ENCODE measurements at places on chromosomes 7 and 10.
A peak's percentile ranks its signal among the peaks of the same experiment; 100 is the strongest.

DNA sequence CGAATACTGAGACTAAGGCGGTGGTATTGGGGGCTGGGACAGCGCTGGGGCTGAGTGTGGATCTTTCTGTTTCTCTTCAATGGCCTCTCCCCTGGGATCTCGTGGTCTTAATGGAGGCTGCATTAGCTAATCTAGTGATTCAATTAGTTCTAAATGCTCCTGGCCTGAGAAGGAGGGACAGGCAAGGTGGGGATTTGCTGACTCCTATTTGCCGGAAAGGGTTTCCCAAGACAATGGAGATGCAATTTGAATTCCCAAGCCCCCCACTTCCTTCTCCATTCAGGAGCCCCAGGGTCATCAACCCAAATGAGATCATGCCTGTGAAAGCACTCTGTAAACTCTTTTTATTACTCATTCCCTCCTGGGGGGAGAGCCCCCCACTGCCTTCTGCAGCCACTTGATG lies 111.7 kb upstream of the PLXNA4 start:
- no peak for DNase-seq

GRCh38 chr10:3761021-3761686 lies 23.9 kb downstream of the KLF6 start:
- DNase-seq = peak; percentile 9

DNA sequence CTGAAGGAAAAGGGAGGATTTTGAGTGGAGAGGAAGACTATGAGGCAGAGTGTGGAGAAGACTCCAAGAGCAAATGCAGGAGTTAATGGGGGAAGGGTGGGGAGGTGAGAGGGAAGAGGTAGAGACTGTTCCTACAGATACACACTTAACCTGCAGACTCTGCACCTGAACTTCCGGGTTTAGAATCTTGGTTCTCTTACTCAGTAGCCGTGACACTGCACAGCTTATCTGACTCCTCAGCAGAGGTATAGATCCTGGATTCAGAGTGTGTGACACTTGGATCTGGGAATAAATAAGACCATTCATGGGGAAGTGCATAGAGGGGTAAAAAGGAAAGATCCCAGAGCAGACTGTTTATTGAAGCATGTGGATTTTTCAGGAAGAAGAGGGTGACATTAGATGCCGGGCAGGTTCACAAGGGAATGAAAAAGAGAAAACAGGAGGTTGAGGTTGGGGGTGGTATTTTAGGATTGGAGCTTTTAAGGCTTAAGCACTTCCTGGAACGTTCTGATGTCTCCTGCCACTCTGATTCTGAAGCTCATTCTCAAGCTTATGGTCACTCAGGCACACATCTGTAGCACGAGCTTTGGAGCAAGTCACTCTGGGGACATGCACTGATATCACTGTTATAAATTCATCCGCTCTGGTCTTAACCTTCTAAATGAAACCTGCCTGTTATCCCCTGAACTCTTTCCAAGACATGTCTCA lies 5.7 kb upstream of the ZC3HAV1L start:
- no peak for DNase-seq

DNA sequence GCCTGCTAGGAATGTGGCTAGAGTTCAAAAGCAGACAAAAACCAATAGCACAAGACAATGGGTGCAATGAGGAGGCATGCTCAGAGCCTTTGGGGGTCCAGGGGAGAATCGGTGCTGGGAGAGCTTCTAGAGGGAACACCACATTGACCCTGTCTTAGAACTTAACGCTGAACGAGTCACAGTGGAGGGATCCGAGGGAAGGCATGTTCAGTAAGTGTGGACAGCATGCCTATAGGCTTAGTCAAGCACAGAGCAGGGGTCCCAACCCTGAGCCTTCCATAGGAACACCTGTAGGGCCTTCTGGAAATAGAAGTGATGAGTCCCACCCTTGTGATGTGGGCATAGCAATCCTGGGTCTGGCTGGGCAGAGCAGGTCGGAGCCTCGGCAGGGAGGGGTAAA lies 148.7 kb downstream of the PKD1L1 start:
- no peak for DNase-seq

GRCh38 chr10:1399431-1400100 lies 337.8 kb downstream of the ADARB2 start:
- DNase-seq = no peak

GRCh38 chr10:4315551-4315950 lies 510.5 kb upstream of the AKR1E2 start:
- no peak for DNase-seq

DNA sequence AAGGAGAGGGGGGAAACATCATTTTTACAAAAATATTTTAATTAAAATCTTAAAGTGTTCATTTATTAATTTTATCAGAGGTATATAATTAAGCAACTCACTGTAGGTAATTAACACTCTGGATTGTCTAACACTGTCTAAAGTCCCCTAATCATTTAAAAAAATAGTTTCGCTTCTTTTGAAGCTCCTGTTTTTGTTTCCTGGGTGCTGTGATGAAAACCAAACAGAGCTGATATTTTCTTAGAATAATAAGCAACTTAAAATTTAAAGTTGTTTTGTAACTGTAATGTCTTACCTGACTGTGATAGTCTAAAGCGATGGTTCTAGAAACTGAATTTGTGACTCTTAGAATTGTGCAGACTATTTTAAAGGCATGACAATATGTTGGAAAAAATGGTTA lies 961.0 kb downstream of the GATA3 start:
- DNase-seq = peak; percentile 3

DNA sequence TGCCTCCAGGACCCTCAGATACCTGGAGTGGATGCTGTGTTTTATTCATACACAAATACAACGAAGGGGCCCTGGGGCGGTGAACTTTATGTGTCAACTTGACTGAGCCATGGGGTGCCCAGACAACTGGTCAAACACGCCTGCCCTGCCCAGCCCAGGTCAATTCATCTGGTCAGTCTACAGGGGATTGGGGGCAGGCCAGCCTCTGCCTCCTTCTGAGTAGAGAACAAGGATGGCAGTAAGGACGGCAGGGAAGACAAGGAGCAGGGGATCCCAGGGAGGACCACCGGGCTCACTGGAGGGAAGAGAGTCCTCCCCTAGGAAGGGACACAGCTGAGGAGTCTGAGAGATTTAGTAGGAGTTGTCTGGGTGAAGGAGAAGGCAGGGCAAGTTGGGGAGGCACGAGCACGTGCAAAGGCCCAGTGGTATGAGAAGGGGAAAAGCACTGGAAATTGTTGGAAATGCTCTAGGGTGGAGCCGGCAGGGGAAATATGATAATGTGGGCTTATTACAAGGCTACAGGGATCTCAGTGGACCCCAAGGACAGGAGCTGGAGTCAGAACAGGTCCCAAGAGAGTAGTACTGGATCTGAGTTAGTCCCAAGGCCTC lies 63.4 kb downstream of the MYL10 start:
- DNase-seq = no peak

DNA sequence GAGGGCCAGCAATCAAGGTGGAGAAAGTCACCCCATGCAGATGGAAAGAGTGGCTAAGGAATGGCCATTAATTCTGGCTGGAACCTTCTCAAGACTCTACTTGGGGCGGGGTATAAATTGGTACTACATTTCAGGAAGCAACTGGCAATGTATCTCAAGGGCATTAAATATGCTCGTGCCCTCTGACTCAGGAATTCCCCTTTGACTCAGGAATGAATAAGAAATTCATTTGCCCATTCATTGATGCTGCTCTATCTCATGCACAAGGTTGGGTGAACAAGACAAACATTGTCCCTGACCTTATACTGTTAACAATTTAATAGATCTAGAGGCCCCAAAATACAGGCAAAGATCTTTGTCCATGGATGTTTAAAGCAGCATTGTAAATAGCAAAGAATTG lies 188.1 kb downstream of the MYOF start:
- no peak for DNase-seq

- no peak for DNase-seq
Measured at GRCh38 chr10:85647741-85648140, 718.9 kb downstream of the GRID1 start.

DNA sequence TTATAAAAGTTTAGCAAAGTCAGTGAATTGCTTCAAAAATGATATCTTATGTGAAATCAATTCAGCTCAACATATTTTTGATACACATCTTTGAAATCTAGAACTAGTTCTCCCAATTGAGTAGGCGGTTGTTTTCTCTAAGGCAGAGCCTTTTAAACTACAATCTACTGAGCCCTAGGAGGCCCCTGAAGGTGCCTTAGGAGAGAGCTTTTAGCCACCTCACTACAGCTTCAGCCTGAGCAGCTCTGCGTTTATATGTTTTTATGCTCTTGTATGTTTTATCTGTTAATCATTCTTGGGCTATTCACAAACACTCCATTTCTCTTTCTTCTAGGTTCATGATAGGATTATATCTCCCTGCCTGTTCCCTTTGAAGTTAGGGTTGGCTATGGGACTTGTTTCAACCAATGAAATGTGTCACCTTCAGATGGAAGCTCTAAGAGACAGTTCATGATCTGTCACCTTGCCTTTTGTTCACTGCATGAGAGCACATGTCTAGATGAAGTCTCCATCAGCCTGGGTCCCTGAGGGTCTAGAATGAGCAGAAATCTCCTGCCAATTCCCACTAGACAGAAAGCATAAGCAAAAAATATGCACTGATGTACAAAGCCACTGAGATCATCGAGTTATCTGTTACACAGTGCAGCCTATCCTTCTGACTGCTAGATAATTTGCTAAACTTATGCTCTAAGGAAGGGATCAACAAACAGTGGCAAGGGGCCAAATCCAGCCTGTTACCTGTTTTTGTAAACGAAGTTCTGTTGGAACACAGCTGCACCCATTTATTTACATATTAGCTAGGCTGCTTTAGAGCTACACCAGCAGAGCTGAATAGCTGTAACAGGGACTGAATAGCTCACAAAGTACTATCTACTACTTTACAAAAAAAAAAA lies 128.5 kb upstream of the CDK1 start:
- DNase-seq = no peak

- no peak for DNase-seq
Measured at GRCh38 chr10:43403911-43404703, 4.9 kb downstream of the HNRNPF start.

DNA sequence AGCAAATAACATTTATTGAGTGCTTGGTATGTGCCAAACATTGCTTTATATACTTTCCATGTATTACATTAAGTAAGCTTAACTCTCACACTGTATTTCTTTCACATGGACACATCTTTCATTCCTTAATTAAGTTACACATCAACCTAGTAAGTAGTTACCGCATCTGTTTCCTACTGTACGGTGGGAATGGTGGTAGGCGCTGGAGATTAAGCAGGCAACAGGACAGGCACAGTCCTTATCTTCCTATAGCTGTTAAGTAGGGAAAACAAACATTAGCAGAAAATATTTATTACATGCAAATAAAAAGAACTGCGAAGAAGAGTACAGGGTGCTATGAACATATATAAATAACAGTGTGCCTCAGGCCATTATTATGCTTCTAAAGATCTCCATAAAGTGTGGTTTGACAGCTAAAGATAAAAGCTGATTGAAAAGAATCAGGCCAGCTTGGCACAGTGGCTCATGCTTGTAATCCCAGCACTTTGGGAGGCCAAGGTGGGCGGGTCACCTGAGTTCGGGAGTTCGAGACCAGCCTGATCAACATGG lies 105.0 kb downstream of the SUGCT start:
- no peak for DNase-seq

DNA sequence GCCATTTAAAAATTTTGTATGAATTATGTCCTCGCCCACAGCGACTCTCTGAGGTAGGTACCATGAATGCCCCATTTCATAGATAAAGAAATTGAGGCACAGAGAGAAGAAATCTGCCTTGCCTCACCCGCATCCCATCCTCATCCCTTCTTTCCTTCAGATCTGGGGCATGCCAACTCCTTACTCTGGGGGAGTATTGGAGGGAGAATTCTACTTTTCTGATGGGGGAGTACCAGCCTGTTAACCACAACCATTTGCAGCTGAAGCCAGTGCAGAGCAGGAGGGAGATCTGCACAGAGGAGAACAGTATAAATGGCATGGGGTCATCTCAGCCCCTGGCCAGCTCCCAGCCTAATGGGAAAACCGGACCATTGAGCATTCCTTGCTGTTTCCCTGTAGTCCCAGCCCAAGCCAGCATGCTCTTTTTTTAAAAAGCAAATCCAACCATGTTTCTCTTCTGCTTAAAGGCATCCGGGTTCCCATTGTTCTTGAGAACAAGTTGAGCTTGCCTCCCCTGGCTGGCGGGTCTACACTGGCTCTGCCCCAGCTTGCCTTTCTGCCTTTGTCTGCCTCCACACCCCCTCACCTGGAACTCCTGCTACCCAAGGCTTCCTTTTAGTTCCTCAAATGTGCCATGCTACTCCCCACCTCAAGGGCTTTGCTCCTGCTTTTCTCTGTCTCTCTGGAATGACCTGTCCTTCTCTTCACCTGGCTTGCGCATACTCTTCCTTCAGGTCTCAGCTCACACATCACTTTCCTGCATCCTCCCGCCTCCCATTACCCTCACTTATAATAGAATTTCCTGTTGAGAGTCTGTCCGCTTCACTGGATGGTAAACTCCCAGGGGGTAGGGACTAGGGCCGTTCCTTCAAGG lies 8.8 kb upstream of the ZNF503 start:
- DNase-seq = no peak

DNA sequence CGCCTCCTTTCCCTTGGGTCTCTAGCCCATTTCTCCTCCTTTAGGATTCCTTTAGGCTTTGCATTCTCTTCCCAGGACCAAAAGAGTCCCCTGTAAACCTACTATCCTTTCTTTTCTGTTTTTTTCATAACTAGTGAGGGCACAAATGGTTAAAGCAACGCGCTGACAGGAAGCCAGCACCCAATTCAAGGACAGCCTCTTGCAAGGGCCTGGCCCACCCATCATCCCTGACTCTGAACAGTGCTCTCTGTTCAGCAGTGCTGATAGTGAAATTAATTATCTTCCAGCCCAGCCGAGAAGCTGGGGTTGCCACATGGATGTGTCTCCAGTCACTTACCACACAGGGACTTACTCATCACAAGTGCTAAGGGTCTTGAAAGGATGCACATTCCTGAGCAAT lies 38.3 kb upstream of the RNF32 start:
- no peak for DNase-seq

DNA sequence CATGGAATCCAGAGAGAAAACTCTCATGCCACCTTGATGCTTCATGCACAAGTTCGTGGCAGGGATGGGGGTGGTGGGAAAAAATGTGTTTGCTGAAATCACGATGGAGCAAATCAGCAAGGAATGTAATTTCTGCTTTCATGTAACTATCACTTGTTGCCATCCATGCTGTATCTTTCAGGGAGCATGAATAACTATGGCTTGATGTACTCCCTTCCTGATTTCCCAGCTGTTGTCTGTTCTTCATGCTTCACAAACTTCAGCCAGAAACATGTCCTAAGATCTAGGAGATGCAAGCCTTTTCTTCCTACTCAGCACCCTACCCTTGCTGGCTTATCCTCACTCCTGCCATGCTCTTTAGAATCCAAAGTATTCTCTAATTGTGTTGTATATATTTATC lies 64.0 kb downstream of the LRRC4 start:
- DNase-seq = no peak

DNA sequence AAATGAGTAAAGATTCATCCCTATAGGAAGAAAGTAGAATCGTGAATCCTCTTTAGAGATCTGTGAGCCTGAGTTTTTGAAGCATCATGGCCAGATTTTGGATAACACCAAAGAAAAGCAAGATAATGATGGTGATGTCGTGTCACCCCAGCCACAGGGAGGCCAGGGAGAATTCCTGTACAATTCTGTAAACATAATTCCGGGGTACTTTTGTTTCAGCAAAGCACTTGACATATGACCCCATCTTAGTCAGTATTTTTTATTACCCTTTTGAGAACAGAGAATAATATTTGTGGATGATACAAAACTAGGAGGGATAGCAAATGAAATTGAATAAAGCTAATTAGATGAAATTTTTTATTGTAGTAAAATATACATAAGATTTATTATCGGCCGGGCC lies 33.8 kb downstream of the NACAD start:
- DNase-seq = no peak

GRCh38 chr10:68871731-68872342 lies 29.3 kb upstream of the DDX50 start:
- DNase-seq = no peak
